ENCODE measurements at places on chromosomes 5 and 9.

DNA sequence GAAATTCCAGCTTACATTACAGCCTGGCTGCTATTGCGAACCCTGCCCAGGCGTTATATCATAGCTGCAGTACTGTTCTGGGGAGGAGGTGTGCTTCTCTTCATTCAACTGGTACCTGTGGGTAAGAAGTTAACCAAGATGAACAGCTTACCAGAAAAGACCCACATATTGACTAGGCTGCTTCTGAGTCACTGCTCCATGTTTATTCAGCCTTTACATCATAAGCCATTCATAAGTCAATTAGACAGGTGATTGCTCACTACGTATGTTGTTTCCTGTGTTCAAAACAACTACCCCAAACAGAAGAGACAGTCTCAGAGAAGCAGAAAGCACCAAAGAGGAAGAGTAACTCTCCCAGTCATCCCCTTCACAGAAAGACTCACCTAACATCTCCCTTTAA lies 34.7 kb upstream of the SLC22A5 start:
- DNase-seq, result no peak

DNA sequence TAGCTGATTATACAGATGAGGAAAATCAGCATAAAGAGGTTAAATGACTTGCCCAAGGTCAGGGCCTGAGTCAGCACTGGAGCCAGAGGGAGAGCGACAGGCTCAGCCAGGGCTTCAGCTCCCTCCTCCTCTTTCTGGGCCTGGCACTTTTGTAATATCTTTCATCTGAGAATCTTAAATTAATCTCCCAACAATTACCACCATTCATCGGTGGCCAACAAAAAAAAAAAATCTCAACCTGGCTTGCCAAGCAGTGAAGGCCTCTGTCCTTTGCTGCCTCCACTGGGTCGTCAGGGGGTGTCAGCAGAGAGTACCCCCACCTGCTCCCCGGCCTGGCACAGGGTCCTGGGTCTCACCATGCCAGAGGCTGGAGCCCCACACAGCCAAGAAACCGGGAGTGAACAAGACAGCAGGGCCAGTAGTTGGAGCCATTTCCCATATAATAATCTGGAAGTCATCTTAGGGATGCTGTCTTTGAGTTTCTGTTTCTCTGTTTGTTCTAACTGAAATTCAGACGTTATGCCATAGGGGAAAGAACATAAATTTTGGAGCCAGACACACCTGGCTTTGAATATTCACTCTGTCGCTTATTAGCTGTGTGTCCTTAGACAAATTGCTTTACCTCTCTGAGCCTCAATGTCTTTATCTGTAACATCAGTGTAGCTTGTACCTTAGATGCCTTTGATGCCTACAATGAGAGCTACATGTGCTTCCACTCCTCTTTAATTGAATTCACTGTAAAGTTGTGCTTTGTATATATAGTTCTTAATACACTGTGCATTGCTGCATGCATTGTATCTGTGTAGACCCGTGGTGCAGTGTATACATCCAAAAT lies 299.9 kb upstream of the MSX2 start:
- DNase-seq, result no peak

- DNase-seq, result no peak
Measured at GRCh38 chr5:177228751-177229150, 74.8 kb downstream of the RAB24 start.

- no peak for DNase-seq
Measured at GRCh38 chr5:166716856-166717492, 1574.5 kb upstream of the WWC1 start.

- DNase-seq, result no peak
Measured at GRCh38 chr9:137778336-137778735, 99.2 kb upstream of the CACNA1B start.

DNA sequence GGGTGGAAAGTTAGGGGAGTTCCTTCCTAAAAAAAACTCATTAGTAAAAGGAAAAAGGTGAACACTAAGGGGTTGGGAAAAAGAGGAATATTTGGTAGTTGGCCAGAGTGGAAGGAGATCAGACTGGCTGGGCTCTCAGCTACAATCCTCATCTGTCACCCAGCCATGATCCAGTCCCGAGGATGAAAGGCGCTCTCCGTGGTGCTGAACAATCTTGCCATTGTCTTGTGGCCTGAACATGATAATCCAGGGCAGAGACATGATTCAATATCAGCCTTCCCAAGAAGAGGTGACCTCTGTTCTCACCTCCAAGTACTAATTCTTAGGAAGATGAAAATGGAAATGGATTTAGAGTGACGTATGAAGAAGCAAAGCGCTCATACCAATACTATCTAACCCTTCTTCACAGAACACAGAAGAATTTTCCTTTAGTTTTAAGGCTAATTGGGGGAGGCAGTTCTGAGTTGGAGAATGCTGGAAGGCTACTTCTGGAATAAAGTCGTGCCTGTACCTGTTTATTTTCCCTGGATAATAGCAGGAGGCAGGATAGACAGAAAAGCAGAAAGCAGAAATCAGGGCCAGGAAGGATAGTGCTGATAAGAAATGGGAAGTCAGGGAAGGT lies 36.6 kb upstream of the MYORG start:
- DNase-seq, result peak; percentile 62

DNA sequence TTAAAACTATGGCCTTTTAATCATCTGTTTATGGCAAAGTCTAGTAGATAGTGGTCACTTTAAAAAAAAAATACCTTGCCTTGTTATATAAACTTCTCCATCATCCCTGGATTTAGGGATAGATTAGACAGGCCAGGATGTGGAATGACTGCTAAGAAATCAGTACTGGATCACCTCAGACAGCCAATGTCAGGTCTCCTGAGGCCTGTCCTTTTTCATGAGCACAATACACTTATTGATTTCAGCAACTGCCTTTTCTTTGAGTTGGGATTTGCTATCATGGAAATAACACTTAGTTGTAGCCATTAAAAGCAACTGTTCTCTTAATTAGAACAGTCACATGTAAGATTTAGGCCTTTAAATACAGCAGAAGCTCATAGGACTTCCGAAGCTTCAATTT lies 77.9 kb downstream of the NLN start:
- DNase-seq, result no peak

GRCh38 chr5:4345850-4346249 lies 750.2 kb downstream of the IRX1 start:
- no peak for DNase-seq

GRCh38 chr9:138082918-138083636 lies 205.5 kb downstream of the CACNA1B start:
- DNase-seq, result no peak
